ENCODE measurements at places on chromosomes 2 and 18.

- DNase-seq: no peak
Observed at GRCh38 chr2:121898483-121898882, 143.0 kb downstream of the TSN start.

DNA sequence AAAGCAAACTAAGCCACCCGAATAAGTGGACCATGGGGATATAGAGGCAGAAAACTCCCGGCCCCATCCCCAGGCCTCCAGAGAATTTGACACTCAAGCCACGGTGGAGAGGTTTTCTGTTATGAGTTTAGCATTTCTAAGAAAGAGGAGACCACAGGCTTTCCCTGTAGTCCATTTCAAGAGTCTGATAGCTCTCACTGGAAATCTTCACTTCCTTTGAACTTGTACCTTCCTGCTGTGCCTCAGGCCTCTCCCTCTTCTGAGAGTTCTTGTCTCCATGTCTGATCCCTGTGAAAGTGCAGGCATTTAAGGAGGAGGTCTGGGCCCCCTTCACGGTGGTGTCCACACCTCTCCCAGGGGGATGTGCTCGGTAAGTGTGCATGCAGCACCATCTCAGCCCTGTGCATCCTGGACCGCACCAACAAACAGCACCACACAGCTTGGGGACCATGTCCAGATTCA is 113.7 kb downstream of the BCL2 start:
- no peak for DNase-seq

- no peak for DNase-seq
Observed at GRCh38 chr18:36899289-36899688, 70.4 kb downstream of the KIAA1328 start.

DNA sequence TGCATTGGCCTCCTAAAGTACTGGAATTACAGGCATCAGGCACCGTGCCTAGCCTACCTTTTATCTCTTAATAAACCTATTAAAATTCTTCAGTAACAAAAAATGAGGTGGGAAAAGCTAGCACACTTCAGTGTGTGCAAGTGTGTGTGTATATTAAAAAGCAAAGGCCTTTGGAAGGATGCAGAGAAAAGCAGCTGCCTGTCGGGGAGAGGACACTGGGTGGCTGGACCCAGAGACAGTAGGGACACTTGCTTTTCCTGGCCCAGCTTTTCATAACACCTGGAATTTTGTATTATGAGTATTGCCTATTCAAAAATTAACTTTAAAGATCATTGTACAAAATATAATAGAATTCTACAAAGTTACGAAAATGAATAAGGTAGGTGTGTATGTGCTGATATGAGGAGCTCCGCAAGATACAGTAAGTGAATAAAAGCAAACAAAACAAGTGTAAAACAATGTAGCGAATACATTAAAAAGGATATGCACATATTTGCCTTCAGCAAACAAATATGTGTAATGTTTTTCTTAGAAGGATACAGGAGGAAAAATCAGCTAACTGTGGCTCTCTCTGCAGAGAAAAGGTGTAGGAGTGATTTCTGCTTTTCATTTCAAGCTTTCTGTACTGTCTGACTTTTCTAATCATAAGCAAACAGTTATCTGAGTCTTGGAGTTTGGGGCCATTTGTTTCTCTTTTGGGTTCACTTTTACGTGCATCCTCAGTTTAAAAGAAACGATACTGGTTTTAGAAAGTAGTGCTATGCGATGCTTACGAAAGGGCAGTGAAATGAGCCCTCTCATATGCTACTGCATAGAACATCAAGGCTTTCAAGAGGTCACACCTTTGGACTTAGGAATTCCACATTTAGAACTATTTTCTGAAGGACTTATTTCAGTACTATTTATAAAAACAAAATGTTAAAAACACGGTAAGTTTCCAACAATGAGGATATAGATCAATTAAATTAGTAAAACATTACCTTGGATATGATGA is 70.8 kb downstream of the USP40 start:
- DNase-seq: no peak

DNA sequence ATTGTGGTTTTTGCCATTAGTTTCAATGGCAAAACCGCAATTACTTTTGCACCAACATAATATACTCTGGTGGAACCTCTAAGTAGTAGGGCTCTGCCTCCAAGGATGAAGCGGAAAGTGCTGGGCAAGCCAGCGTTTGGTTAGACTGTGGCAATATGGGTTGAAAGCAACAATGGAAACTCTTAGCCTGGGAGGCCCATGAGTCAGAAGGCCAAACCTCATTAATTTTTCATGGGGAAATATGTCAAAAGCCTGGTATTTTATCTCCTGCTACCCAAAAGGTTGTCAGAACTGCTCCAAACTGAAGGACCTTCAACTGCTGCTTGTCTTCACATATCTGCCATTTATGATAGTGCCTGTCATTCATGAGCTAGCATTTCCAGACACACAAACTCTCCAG is 179.1 kb upstream of the CYP26B1 start:
- no peak for DNase-seq

DNA sequence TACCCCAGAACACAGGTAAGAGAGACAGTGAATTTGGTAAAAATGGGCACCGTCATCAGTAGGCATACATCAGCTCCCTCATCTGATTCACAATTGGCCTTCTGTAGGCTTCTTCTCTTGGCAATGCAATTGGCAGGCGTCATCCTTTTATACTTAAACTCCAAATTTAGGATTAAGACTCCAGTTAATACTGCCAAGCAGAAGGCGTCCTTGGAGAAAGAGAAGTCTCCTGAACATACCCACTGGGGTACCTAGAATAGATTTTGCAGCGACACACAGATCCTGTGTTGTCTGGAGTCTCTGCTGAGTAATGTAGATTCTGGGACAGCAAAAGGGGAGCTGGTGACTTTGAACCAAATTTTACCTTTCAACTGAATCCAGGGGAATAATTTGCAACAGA is 592 bp upstream of the METAP1D start:
- peak; percentile 46 for DNase-seq

GRCh38 chr2:66901344-66901743 is 466.4 kb downstream of the MEIS1 start:
- DNase-seq: no peak

DNA sequence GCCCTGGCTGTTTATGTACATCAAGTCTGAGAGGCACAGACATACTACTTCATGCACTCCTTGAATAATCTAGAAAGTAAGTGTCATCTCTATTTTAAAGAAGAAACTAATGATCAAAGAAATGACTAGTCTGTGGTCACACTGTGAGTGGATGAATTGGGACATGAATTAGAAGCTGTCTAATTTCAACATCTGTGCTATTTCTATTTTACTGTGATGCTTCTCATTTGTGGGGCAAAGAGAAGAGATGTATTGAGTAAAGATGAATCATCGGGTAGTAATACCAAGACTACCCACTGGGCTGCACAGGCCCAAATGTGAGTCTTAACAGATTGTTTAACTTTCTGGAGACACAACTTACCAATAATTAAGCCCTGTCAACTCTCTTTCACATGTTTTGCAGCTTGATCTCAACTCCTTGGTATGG is 42.4 kb upstream of the MTIF2 start:
- no peak for DNase-seq

- DNase-seq: peak; percentile 38
Observed at GRCh38 chr2:157181234-157181633, 76.3 kb upstream of the GALNT5 start.

- DNase-seq: peak; percentile 49
Observed at GRCh38 chr2:215949991-215950404, 63.4 kb downstream of the MREG start.

DNA sequence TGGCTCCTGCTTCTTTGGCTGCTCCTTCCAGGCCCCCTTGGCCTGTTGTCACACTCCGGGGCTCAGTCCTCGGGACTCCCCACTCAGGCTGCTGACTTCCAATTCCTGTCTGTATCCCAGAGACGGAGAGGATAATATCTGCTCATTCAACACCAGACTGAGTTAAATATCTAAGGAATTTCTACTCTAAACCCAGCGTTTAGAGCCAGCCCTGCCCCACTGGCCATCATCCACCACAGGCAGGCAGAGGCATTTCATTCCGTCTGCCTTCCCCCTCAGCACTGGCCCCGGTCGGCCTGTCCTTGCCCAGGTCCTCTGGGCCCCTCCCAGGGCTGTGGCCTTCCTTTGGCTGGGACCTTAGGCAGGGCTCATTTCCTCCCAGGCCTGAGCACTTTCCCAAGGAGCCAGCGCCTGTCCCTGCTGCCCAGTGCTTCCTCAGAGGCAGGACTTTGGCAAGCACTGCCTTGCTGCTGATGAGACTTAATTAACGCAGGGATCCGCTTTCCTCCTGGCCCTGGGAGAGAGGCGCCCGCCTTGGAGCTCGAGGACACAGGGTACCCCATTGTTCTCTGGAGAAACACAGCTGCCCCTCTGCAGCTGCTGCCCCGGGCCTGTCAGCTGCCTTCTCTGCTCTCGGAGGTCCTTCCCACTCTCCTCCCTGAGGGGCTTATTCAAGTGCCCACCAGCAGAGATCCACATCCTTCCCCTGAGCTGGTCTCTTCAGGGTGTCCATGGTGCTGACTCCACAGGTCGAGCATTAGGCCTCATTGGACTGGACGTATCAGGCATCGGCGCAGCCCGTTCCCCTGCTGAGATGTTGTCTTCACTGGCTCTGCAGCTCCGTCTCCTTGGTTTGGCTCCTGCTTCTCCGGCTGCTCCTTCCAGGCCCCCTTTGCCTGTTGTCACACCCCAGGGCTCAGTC is 42.8 kb downstream of the ATOH8 start:
- DNase-seq: no peak

GRCh38 chr18:3983351-3983969 is 471.6 kb downstream of the DLGAP1 start:
- DNase-seq: no peak

DNA sequence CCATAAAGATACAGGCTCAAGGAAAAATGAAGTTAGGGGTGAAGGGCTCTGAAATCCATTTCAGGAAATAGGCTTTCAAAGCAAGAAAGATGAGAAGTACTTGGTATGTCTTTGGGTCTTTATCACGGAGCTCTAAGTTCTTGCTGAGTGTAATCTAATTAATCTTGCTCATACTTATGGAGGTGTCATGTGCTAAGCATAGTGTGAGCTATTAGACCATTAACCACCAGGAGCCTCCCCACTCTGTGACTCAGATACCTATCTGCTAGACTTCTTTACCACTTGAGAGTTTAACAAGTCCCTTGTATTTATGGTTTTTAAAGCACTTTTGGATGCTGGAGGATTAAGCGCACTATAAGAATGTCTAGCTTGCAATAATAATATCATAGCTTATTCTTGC is 678.7 kb downstream of the EPHA4 start:
- DNase-seq: no peak

DNA sequence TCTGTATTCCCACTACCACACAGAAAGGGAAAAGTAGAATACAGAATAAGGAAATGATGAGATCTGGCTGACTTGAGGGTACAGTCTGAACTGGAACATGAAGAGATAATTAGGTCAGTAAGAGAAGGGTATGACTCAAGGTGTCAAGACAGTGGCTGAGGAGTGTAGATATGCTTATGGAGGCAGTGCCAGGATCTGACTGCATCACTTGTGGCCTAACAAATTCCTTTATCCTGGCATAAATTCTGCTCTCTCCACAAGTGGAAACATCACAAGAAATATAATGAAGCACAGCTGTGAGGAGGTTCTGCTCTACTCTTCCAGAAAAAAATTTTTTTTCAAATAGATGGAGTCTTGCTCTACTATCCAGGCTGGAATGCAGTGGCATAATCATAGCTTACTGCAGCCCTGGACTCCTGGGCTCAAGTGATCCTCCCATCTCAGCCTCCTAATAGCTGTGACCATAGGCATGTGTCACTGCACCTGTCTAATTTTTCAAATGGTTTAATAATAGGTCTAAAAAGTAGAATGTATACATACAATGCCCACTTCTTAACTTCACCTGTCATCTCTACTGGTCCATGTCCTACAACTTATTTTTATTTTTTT is 85.3 kb downstream of the C2orf74 start:
- no peak for DNase-seq

DNA sequence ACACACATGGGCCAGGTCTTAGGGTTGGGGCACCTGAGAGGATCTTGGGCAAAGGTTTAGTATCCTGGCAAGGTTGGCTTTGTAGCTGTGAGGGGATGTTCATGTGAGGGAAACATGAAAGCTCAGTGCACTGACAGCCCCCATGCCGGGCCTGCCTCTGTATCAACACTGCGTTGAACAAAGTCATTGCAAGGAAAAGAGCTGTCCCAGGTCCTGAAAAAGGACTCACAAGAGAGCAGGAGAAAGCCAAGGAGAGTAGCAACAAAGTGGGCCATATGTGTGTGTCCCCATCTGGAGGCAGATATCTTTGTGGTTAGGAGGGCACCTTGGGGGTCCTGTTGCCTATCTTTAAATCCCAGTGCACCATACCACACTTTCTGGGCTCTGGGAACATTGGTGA is 237.8 kb upstream of the THSD7B start:
- no peak for DNase-seq

DNA sequence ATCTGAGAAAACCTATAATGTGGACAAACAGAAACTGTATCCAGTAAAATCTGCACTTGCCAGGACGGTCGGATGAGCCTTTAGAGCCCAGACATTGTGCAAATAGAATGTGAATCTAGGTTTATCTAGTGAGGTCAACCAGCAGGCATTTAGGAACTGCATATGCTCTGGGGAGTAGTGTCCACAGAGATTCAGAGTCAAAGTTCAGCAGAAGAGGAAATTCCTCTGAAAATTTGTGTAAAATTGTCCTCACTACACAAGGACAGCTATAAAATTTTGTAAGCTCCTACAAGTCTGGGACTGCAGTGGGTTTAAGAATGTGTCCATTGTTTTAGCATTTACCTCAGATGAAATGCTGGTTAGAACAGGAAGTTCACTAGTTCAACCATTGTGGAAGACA is 9.8 kb upstream of the NDUFV2 start:
- DNase-seq: no peak

DNA sequence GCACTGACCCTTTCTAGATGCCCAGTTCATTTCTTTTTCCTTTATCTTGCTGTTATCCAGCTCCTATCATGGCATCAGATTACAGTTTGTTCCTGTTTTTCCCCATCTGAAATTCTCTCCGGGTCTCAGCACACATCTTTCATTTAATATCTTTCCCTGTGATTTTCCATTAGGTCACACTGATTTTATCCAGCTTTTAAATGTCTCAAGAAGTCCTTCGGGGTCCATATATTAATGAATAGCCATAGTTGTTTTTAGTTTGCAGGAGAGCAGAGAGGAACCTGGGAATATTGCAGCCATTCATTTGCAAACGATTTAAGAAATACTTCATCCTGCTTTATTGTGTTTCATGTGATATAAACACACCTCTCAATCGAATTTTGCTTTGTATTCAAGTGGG is 374.2 kb downstream of the TDRD15 start:
- DNase-seq: no peak

DNA sequence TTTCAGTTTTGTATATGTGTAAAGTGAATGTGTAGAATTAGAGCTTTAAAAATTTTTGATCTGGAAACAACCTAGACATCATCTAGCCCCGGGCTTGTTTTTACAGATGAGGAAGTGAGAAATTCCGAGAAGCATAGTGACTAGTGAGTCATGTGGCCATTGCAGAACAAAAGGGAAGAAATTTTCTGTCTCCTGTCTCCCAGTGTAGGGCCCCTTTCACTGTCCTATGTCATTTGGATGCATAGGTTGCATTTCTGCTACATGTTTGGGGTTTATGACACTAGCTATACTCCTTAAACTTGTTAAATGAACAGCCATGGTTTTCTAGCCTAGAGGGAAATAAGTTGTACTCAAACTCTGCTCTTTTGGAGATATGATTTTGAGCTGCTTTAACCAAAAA is 84.6 kb downstream of the PLCL1 start:
- DNase-seq: no peak

GRCh38 chr2:57959390-57959789 is 87.2 kb upstream of the VRK2 start:
- no peak for DNase-seq
